ENCODE measurements at places on chromosomes 2 and 18. TPM values are rescaled to one million over a fixed set of nuclear protein-coding genes. Genes with fewer than 3 reads are reported as not detected.

DOCK10 gene
- total RNA-seq = 11.9 TPM

DNA sequence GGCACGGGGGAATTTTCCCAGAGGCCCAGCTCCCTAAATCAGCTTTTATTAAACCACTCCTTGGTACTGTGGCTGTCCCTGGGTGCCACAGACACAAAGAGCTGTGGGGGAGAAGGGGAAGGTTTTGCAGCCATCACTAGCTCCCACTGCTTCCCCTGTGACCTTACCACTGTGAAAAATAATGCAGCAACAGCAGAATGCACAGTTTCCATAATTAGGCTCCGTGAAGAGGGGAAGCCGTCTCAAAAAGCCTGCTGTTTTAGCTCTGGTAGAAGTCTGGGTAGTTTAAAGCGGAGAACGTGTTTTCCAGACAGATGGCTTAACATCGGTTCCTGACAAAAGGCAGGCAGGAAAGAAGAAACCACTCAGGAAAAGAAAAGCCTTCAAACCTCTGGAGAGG, 27.5 kb upstream of the CAB39 start:
- no peak for DNase-seq

- no peak for DNase-seq
Observed at GRCh38 chr2:110828330-110828729, 96.0 kb downstream of the ACOXL start.

- no peak for DNase-seq
Observed at GRCh38 chr2:203177361-203177760, 61.5 kb upstream of the CYP20A1 start.

- DNase-seq = no peak
Observed at GRCh38 chr2:237012004-237012403, 73.7 kb upstream of the COPS8 start.

GRCh38 chr2:99619151-99619550, 129.3 kb upstream of the REV1 start:
- DNase-seq = no peak

TWIST2 gene
- total RNA-seq = 1.7 TPM

- DNase-seq = no peak
Observed at GRCh38 chr2:167581961-167582574, 665.3 kb downstream of the STK39 start.

DNA sequence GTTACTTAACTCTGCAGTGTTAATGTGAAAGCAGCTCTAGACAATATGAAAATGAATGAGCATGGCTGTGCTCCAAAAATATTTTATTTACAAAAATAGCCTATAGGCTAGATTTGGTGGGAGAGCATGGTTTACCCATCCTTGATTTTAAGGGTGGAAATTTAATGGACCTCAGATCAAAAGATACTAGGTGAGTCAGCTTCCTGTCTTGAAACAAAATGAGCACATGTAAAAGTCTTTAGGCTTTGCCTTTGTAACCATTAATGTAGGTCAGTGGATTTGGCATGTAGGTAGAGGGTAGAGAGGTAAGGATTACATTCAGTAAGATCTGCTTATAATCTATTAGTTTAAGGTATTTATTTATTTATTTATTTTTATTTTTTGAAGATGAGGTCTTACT, 72.7 kb downstream of the GREB1L start:
- no peak for DNase-seq

SERPINB4 gene
- not detected for total RNA-seq

IL36G gene
- not detected for total RNA-seq

DNA sequence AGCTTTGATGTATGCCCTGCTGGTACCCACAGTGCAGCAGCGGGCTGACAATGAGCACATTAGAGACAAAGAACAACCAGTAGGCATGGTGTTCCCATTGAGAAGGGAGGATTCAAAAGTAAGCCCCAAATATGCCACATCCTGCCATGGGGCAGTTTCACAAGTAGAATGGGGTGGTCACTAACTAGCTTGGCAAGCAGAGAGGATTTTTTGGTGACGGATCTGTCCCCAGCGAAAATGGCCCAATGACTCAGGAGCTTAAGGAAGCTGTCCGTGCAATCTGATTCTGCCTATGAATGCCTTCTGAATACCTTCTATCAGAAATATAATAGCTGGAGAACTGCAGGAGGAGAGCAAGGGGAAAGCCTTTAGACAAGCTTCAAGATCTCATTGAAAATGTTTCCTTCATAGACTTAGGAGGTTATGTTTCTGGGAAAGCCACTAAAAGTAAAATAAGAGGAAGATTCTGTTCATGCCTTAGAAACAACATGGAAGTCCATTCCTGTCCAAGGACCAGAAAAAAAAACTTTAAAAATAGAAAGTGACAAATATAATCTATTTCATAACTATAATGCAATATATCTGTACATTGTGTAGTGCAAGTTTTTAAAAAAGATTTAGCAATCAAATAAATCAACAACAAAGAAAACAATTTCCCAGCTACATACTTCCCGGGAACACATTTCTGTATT, 117.5 kb upstream of the SLC14A2 start:
- no peak for DNase-seq

- DNase-seq = no peak
Observed at GRCh38 chr18:76255070-76255683, 239.9 kb downstream of the ZNF516 start.

CNDP1 gene
- total RNA-seq = not detected

- no peak for DNase-seq
Observed at GRCh38 chr2:9769171-9770005, 73.9 kb upstream of the TAF1B start.

DNA sequence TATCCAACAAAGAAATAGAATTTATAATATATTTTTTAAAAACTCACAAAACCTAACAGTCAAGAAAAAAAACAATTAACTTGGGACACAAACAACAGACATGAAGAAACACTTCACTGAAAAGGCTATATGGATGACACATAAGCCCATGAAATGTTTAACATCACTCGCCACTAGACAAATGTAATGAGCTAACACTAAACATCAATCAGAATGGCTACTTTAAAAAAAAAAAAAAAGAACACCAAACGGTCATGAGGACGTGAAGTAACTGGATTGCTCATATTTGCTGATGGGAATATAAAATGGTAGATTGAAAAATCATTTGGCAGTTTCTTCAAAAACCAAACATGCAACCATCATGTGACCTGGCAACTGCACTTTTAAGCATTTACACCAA, 97.3 kb upstream of the RGPD4 start:
- DNase-seq = no peak

DNA sequence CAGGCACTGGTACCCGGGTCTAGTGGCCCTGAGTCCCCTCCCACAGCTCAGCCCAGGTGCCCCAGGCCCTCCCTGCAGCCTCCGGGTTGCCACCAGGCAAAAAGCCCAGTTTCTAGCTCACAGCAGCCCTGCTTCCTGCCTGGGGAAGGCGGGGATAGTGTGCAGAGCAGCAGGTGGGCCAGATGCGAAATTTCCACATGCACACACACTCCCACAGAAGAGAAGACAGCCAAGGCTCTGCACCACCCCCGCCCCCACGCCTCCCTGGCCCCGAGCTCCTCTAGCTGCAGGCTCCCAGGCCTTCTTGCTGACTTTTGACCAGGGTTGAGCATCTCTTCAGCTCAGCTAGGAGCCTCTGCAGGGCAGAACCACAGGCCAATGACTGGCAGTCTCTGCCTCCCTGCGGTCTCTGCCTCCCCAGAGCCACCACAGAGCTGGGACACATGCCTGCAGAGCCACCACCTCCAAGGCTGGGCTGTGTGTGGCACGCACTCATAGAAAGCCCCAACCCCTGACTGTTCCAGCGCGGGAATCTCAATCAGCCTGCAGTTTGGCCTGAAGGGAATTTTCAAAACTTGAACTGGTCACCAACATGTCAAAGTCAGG, 7.2 kb downstream of the SLC66A2 start:
- peak; percentile 43 for DNase-seq

GRCh38 chr2:61910603-61911002, 5.1 kb downstream of the COMMD1 start:
- no peak for DNase-seq

- no peak for DNase-seq
Observed at GRCh38 chr2:207938886-207939285, 86.4 kb downstream of the PLEKHM3 start.

DNA sequence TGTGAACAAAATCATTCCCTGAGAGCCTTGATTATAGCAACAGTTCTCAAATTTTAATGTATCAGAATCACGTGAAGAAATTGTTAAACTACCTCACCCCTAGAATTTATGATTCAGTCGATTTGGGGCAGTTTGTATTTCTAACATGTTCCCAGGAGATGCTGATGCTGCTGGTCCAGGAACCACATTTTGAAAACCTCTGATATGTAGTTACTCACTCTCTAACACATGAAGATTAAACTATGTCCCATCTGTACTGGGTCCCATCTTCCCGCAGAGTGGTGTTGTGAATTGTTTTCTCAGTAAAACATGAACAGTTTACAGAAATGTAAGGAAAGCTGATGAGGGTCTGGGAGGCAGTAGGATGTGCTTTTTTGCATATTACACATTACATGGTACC, 223.1 kb downstream of the CDH20 start:
- DNase-seq = no peak

DNA sequence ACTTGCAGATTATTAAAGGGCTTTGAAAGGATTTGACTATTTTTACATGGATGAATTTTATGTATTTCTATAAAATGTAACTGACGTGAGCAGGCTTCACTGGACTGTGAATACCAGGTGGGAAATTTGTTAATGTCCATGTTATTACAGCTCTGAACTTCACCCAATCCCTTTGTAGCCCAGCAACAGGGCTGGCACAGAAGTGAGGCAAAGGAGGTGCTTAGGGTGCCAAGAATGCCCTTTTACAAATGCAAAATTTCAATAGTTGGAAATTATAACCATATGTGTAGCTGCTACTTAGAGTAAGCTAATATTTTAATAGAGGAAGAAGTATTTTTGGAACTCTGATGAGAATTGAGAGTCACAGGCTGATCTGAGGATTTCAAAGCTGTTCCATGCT, 53.7 kb upstream of the FAM98A start:
- no peak for DNase-seq

DNA sequence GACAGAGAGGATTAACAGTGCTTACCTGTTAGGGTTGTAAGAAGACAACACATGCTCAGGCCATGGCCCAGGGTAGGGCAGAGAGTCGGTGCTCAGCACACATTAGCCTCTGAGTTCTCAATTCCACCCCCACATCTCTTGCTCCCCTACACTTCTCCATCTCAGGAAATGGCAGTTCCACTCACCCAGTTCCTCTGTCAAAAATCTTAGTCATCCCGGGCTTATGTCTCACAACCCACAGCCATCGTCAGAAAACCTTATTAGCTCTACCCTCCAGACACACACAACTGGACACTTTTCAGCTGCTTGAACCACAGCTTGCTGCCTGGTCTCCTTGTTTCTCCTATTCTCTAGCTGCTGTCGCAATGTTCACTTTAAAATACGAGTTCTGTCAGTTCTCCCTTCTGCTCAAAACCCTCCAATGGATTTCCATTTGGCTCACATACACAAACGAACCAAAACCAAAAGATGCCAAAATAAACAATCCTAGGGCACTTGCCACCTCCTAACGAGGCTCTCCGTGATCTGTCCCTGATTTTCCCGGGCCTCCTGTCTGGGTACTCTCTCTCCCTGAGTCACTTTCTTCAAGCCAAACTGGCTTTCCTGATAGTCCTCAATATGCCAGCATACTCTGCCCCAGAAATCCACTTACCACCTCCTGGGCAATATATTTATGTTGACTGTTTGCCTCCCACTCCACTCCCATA, 89.7 kb downstream of the KCTD1 start:
- DNase-seq = no peak

DTNA gene
- total RNA-seq = 2.7 TPM

- DNase-seq = no peak
Observed at GRCh38 chr2:234932591-234933168, 19.1 kb upstream of the SH3BP4 start.

DNA sequence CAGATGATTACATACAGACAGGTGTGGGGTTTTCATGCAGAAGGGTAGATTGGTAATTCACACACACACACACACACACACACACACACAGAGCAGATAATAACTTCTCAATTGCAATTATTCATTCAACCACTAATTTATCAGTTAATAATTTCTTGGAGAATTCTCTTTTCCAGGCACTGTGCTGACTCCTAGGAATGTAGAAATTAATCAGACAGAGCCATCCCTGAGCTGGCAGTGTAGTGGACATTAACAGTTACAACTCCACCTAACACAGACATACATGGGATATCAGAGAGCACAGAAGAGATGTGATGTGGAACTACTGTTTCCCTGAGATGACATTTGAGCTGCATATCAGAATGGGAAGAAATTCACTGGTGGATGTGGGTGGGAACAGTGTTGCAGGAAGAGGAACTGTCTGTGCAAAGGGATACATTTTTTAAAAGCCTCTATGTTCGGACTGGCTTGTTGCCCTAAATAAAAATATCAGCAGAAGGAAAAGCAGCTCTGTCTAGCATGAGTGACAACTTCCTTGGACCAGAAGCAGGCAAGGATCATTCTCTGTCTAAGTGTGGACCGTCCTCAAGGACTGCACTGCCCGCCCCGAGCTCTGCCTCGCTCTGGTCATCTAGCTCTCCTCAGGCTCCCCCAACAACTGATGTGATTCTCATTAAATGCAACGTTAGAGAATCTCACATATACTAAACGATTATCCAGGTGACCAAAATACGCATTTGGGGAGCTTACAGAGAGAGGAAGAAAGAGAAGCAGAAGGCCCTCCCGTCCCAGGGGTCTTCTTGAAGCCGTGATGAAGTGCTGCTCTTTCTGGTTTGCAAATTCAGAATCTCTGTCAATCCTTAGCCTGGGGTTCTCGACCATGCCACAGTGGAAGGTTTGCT, 173.4 kb upstream of the TRIB2 start:
- no peak for DNase-seq

GRCh38 chr2:42125841-42126594, 43.1 kb upstream of the EML4 start:
- peak; percentile 43 for DNase-seq

GRCh38 chr2:60095202-60095815, 458.1 kb downstream of the BCL11A start:
- no peak for DNase-seq

GRCh38 chr2:68835621-68836020, 35.6 kb downstream of the BMP10 start:
- DNase-seq = no peak

IL1R2 gene
- total RNA-seq = 77.7 TPM

DNA sequence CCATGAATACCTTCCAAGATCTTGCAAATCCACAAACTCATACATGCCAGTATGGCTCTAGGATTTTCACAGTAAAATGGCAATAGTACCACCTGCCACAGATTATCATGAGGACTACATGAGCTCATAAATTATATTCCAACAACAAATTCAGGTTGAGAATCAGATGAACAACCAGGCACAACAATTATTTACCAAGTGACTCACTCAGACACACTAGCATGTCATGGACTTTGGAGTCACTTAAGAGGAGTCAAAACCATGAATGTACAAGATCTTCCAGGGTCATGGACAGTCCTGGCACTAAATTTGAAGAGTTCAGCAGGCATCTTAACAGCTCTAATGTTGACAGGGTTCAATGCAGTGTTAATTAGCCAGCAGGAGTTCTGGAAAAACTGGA, 34.4 kb upstream of the BZW1 start:
- DNase-seq = no peak

TMEM200C gene
- 0.06 TPM for total RNA-seq
